ENCODE measurements at places on chromosomes 5 and 9.

DNA sequence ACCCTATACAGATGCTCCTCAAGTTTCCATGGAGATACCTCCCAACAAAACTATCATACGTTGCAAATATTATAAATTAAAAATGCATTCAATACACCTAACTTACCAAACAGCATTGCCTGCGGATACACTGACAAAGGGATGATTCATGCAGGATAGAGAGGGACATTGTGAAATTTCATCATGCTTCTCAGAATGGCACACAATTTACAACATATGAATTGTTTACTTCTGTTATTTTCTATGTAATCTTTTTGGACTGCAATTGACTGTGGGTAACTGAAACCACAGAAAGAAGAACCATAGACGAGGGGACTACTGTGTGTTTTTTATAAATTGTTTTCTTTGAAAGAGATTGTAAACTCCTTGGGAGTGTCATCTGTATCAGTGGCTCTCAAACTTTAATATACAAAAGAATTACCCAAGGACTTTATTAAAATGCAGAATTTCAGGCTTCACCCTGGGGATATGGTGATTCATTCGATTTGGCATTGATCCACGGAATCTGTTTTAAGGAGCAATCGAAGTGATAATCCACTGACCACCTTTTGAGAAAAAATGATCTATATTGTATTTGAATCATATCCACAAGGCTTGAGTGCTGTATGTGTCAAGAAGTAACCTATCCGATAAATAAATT is 146.4 kb downstream of the SGCD start:
- no peak for DNase-seq

DNA sequence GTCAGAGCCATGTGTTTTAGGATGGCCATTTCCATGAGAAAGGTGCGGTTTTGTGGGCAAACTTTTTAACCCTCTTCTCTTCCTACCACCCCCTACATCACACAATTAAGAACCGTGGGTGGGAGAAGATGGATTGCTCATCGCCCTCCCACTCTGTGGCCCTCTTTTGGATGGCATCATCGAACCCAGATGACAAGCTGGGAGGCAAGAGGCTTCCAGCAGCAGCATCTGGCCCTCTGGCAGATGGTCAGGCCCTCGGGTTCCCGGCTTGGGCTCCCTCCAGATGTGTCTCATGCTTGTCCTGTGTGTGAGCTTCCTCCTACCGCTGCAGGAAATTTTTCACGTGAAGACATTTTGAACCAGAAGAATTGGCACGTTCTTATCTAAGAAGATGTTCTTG is 199.9 kb downstream of the EBF1 start:
- DNase-seq, result no peak

- no peak for DNase-seq
These were observed 129.4 kb upstream of the RASA1 start for GRCh38 chr5:87138091-87138805.

GRCh38 chr9:127013597-127013996 is 99.0 kb downstream of the RALGPS1 start:
- DNase-seq, result no peak

DNA sequence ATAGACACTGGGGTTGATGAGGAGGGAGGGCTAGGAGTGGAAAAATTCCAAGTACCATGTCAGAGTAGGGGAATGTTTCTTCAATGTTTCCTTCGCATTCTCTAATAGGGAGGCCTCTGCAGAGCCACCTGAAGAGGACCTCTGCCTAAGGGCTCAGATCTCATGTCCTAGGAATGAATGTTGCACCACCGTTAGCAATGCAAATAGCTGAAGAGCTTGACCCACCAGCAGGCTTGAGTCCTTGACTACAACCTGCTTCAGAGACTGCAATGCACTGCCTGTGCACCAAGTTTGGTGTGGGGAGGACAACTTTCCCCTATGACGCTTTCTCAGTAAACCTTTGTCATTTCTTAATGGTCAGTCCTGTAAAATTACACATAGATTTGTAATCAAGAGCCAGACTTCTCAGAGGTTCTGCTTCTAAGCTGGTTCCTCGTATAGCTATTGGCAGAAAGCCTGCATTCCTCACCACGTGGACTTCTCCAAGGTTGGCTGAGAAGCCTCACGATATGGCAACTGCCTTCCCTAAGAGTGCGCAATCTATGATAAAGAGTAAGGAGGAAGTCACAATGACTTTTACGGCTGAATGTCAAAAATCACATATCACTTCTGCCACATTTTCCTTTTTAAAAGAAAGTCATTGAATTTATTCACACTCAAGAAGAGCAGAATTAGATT is 600.7 kb upstream of the PTGER4 start:
- DNase-seq, result no peak

GRCh38 chr5:89934069-89934468 is 475.5 kb downstream of the CETN3 start:
- DNase-seq, result no peak

- DNase-seq, result no peak
These were observed 69.8 kb downstream of the ICE1 start for GRCh38 chr5:5492087-5492933.

- no peak for DNase-seq
These were observed 70.2 kb downstream of the SUSD1 start for GRCh38 chr9:112104901-112105300.

DNA sequence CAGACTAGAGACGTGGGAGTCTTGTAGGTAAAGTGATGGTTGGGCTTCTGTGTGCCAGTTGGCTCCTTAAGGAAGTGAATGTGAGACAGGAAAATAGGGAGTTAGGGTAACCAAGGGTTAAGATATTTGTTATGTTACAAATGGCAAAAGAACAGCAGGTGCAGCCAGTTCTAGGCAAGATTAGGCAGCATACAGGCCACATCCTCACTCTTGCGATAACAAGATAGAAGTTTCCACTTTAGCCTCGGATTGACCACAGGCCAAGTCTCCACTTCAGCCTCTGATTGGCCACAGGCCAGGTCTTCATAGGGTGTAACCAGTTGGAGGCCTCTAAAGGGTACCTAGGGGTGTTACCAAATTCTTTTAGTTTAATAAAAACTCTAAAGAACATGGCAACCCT is 54.6 kb upstream of the ABCA1 start:
- no peak for DNase-seq

DNA sequence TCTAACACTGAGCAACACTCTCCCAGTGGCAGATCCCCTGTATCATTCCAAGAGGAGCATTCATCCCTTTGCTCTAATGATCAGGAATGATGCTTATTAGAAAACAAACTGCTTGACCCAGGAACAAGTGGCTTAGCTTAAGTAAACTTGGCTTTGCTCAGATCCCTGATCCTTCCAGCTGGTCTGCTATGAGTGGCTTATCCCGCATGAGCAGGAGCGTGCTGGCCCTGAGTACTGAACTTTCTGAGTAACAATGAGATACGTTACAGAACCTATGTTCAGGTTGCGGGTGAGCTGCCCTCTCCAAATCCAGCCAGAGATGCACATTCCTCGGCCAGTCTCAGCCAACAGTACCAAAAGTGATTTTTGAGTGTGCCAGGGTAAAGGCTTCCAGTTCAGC is 29.7 kb downstream of the GABRP start:
- no peak for DNase-seq

- DNase-seq, result no peak
These were observed 315.9 kb upstream of the RPS23 start for GRCh38 chr5:82594097-82594496.

GRCh38 chr5:101531026-101531425 is 627.9 kb upstream of the ST8SIA4 start:
- no peak for DNase-seq
